ENCODE measurements at places on chromosomes 6 and 20.

DNA sequence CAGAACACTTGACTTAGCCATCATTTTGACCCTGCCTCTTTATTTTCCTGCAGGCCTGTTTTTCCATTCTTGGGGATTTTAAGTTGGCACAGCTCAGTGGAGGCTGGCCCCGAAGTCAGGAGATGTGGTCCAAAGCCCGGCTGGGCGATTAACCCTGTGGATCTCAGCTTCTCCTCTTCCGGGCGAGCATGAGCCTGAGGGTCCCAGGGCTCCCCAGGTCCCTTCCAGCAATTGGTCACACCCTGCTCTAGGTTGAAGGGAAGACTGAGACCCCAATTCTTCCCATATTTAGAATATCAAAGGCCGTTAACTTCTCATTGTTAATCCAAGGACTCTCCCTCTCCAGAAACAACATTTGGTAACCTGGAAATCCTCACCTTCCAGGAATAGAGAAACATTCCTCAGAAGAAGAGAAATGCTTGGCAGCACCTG, 2.3 kb downstream of the THBS2 start:
- DNase-seq, result no peak

DNA sequence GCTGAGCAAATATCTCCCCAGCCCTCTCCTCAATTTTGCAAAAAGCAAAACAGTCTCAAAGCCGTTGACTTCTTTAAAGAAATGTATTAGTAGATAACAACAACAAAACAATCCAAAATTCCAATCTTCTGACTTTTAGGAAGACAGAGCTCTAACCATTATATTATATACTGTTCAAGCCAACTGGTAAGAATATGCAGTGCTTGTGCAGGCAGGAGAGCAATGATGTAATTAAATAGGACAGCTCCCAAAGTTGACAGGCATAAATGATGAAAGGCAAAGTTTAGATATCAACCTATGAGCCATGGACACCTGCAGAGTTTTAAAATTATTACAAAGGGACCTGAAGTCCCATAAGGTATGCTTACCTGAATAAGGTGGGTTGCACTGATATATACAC, 16.6 kb upstream of the CEP85L start:
- no peak for DNase-seq

- DNase-seq, result no peak
Observed at GRCh38 chr20:61414455-61414991, 162.5 kb downstream of the CDH4 start.

GRCh38 chr6:144310765-144311164, 25.6 kb downstream of the UTRN start:
- DNase-seq, result no peak

DNA sequence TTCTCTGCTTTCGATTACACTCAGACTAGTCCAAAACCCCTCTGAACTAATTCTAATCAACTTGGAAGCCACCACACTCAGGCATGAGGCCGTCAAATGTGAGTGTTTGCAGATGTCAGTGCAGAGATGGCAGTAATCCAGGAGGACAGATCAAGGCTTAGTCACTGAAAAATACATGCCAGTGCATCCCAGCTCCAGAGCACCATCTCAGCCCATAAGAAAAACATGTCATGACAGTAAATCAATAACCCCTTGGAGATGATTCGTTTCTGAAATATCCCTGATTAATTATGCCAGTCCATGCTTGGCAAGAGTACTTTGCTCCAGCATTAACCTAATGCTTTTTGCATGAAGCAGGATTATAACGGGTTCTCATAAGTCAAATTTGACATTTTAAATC, 179.5 kb downstream of the ADAT2 start:
- no peak for DNase-seq

GRCh38 chr6:159695984-159696383, 2.9 kb upstream of the SOD2 start:
- DNase-seq, result no peak

DNA sequence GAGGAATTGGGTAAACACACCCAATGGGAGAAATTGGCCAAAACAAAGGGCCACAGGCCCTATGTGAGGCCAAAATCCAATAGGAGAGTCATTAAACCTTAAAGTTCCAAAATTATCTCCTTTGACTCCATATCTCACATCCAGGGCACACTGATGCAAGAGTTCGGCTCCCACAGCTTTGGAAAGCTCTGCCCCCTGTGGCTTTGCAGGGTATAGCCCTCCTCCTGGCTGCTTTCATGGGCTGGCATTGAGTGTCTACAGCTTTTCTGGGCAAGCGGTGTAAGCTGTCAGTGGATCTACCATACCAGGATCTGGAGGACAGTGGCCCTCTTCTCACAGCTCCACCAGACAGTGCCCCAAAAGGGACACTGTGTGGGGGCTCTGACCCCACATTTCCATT, 160.5 kb downstream of the ADGRG6 start:
- DNase-seq, result no peak

GRCh38 chr6:147648916-147649315, 140.4 kb downstream of the SAMD5 start:
- DNase-seq, result no peak

- DNase-seq, result no peak
Observed at GRCh38 chr6:47851091-47851490, 69.3 kb downstream of the OPN5 start.

GRCh38 chr6:126826166-126826714, 292.2 kb upstream of the RSPO3 start:
- no peak for DNase-seq

GRCh38 chr6:28589957-28590349, 64.3 kb downstream of the GPX5 start:
- no peak for DNase-seq

GRCh38 chr20:41299899-41300298, 17.6 kb downstream of the ZHX3 start:
- no peak for DNase-seq

- no peak for DNase-seq
Observed at GRCh38 chr6:115004982-115005381, 662.2 kb upstream of the HS3ST5 start.

GRCh38 chr6:133551847-133552341, 310.7 kb downstream of the EYA4 start:
- DNase-seq, result no peak

DNA sequence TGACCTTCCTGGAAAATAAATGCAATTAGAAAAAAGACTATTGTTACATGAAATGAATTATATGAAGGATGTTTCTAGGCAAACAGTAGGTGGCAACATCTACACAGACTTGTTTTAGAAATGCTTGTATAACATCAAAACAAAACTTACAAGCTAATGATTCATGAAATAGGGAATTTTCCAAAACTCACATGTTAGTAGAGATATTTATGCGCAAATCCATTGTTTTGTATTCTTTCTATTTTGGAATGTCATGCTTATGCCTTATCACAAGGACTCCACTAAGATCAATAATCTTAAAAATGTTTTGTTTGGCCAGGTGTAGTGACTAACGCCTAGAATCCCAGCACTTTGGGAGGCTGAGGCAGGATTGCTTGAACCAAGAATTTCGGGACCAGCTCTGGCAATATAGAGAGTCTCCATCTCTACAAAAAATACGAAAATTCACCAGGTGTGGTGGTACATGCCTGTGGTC, 32.3 kb upstream of the LGSN start:
- no peak for DNase-seq

- no peak for DNase-seq
Observed at GRCh38 chr6:83514866-83515466, 2.6 kb downstream of the PRSS35 start.

DNA sequence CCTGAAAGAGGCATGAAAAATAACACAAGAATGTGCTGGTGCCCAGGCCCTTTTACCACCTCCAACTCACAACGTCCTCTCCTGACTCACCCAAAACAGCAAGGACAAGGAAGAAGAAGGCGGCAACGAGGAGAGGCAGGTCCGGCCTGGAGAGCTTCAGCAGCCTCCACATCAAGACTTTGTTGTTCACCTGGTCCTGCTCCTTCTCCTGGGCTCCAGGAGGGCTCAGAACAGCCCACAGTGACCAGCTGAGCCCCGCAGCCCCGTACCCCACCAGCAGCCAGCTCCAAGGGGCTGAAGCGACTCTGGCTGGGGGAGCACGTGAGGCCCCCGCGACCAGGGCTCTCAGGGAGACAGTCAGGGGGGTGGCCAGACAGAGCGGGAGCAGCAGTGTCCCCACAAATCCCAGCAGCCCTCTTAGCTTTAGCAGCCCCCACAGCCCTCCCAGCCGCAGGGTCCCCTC, 857 bp downstream of the TAP2 start:
- no peak for DNase-seq

GRCh38 chr20:46777331-46777730, 67.9 kb downstream of the SLC2A10 start:
- no peak for DNase-seq

GRCh38 chr6:64325093-64325492, 689.5 kb downstream of the PHF3 start:
- DNase-seq, result no peak

DNA sequence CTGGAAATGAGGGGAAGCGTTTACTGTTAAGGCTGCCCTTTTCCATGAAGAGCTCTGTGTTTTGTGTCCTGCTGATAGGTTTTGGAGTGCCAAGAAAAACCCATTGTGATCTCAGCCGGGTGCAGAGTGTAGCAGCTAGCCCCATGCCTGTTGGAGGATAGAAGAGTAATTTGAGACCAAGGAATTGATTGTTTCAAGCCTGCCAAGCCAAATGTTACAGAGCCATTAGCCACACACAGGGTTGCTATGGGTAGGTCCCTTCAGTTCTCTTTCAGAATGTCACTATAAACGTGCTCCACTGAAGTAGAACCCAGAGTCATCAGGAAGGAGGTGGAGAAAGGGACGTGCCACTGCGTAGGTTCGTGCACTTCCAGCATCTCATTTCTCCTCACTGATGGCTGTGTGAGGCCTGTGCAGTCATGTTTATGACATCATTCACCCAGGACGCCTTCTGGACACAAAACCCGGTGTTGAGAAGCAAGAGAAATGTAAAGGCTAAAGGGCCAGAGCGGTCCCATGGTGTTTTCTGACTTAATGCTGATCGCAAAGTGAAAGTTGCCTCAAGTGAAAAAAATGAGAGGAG, 6.6 kb downstream of the GMPR start:
- no peak for DNase-seq

DNA sequence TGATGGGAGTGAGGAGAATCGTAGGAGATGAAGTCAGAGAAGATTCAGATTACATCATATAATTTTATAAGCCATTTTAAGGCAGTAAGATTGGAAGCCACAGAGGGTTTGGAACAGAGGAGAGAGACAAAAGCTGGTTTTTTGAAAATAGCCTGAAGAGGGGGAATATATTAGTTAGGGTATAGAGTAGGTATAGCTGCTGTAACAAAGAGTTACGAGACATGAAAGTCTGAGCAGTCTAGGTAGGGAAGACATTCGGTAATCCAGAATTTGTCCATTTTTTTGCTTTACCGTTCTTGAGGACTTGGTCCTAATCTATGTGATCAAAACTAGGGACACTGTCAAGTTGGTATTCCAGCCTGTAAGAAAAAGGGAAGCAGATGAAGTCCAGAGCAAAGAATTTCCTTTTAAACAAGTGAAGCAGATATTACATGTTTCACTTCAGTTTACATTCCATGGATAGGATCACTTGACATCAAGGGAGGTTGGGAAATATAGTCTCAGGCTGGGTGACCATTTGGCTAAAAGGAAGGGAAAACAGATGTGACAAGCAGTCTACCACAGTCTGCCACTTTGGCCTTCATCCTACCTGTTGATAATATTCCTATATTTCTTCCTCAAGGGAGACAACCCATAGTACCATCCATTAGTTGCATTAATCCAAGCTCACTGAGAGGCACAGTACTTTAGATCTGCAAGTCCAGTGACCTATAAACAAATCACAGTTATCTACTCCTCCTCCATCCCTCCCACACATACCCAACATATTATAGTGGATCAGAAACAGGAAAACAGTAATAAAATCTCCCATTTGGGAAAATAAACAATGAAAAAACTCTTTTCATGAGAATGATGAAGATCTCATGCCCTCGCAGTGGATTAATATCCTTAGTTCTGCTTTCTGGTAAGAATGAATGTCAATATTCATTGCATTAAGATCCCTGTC, 10.2 kb downstream of the FAM135A start:
- DNase-seq, result no peak

Data from stimulated activated CD8-positive, alpha-beta memory T cell treated with anti-CD3 and anti-CD28 coated beads, Interleukin-15, amount 100 ng/mL, for 4 hours (primary cell).